ENCODE measurements at places on chromosomes 2 and 18. TPM values are rescaled to one million over a fixed set of nuclear protein-coding genes. Genes with fewer than 3 reads are reported as not detected.

The ANTXR1 gene
- total RNA-seq: 31.9 TPM

The ARHGEF4 gene
- 4.1 TPM for total RNA-seq

- DNase-seq: no peak
These were observed 2.4 kb upstream of the SOX11 start for GRCh38 chr2:5689750-5690149.

The DUSP2 gene
- total RNA-seq: 1.3 TPM

GRCh38 chr18:63348508-63349136, 18.4 kb downstream of the KDSR start:
- DNase-seq: no peak

The HOXD9 gene
- not detected for total RNA-seq

The MTCL1 gene
- total RNA-seq: 7.0 TPM

- no peak for DNase-seq
These were observed 142.0 kb upstream of the DNMT3A start for GRCh38 chr2:25483607-25484266.
